HFFc6 (cell line): ENCODE measurements at places on chromosomes 7 and 10. TPM values are rescaled to one million over a fixed set of nuclear protein-coding genes. Genes with fewer than 3 reads are reported as not detected.
A peak's percentile ranks its signal among the peaks of the same experiment; 100 is the strongest.

DNA sequence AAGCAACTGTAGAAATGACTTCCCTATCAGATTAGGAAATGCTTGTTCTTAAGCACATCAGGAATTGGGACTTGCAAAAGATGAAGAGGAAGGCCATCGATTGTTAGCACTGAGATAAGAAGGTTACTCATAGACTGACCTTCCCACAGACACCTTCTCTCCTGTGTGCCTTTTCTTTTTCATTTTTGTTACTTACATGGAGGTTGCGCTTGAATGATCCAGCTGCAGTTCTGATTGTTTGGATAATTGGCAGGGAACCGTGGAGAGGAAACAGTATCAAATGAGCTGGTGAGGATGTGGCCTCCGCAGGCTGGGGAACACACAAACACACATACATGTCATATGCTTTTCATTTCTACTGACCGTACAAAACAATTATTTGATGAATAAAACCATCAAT is 134.9 kb upstream of the RSU1 start:
- no peak for DNase-seq

GRCh38 chr10:71234970-71235685 is 22.8 kb downstream of the UNC5B start:
- peak; percentile 66 for DNase-seq

- no peak for DNase-seq
Measured at GRCh38 chr7:149670288-149670687, 103.1 kb downstream of the ZNF467 start.

MYH16 gene
- total RNA-seq = not detected in 3 replicates

NEBL gene
- total RNA-seq = not detected in 2 replicates

NFKB2 gene
- 25.0 to 26.4 TPM (median 25.6 TPM) in 3 replicates for total RNA-seq

SHTN1 gene
- 3.1 to 6.2 TPM (median 4.9 TPM) in 3 replicates for total RNA-seq
